ENCODE measurements at places on chromosomes 7 and 10.

- DNase-seq, result no peak
Measured at GRCh38 chr7:90007001-90007654, 147.1 kb upstream of the STEAP1 start.

DNA sequence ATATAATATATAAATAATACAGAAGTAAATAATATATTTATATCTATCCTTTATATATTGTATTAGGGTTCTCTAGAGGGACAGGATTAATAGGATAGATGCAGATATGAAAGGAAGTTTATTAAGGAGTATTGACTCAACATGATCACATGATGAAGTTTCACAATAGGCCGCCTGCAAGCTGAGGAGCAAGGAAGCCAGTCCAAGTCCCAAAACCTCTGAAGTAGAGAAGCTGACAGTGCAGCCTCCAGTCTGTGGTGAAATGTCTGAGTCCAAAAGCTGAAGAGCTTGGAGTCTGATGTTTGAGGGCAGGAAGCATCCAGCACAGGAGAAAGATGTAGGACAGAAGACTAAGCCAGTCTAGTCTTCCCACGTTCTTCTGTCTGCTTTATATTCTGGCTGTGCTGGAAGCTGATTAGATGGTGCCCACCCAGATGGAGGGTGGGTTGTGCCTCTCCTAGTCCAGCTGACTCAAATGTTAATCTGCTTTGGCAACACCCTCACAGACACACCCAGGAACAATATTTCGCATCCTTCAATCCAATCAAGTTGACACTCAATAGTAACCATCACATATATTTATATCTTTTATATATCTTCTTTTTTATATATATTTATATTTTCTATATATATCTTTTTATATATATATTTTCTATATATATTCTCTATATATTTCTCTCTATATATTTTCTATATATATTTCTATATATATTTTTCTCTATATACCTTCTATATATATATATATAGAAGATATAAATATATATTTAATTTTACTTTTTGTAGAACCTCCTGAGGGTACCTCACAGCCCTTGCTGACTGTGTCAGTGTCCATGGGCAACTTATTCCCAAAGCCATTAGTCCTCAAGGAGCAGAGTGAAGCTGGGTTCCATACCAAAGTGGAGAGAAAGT lies 24.6 kb upstream of the AKR1B10 start:
- no peak for DNase-seq

DNA sequence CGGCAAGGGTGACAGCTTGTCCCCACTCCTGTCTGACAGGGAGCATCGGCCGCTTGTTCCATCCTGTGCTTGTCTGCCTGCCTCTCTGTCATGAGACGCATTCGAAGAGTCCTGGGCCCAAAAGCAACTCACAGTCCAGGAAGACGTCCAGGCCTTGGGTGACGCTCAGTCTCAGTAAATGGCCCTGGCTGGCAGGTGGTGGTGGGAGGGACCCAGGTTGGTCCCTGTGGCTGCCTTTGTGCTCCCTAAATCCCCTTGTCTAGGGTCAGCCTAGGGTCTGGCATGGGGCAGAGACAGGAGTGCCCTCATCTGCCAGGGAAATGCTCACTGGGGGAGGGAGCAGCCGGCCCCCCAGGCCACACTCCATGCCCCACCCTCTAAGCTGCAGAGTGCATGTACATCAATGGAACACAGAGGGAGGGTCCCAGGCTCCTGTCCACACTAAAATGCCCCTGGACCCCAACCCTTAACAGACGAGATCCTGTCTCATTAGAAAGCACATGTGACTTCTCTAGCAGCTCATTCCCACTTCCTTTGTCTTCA lies 295.2 kb upstream of the ZNF32 start:
- DNase-seq, result no peak

- no peak for DNase-seq
Measured at GRCh38 chr10:6649903-6650302, 69.8 kb upstream of the PRKCQ start.

DNA sequence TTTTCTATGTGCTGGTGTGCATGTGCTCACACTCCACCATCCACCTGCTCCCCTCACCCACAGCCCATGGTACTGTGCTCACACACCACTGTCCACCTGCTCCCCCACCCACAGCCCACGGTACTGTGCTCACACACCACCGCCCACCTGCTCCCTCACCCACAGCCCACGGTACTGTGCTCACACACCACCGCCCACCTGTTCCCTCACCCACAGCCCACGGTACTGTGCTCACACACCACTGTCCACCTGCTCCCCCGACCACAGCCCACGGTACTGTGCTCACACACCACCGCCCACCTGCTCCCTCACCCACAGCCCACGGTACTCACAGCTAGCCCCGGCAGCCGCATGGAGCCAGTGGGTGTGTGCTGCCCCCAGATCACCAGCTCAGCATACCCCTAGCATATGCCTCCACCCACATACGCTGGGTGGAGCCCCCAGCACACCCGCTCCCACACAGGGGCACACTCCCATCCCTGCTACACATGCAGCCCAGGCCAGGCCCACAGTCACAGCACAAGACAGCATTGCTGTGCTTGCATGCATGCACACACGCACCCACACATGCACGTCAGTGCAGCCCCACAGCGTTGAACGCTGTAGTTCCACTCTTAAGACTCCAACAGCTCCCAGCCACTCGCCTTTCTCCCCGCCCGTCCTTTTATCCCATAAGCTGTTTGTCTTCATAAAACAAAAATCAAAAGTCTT lies 62.0 kb downstream of the PAX2 start:
- DNase-seq, result no peak

DNA sequence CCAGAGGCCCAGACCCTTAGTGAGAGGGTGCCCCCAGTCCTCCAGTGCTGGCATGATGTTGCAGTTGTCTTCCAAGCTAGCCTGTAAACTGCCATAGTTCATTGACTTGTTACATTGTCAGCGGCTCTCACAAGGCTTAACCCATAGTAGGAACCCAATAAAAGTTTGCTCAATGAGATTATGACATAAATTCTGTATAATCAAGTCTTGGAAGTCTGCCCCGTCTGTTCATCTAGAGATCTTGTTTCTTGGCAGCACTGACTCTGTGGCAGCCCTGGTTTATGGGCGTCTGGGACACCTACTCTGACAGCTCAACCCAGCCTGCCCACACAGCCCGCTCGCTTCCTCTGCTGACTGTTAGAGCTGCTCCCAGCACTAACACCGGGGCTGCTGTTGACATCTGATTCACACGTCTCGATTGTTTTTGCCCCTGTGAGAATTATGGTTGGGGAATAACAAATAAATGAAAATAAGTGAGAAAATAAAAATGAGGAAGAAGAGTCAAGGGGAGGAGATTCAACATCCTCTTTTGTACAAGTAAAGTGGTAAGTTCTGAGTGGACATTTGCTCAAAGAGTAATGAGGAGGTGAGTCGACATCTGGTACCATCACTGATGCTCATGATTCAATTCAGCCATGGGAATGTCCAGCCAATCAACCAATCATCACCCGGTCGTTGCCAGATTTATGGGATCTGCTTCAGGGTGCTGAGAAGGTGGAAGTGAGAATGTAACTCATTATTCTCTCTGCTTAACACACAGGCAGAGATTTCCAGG lies 160.8 kb downstream of the SPAG6 start:
- DNase-seq, result no peak

DNA sequence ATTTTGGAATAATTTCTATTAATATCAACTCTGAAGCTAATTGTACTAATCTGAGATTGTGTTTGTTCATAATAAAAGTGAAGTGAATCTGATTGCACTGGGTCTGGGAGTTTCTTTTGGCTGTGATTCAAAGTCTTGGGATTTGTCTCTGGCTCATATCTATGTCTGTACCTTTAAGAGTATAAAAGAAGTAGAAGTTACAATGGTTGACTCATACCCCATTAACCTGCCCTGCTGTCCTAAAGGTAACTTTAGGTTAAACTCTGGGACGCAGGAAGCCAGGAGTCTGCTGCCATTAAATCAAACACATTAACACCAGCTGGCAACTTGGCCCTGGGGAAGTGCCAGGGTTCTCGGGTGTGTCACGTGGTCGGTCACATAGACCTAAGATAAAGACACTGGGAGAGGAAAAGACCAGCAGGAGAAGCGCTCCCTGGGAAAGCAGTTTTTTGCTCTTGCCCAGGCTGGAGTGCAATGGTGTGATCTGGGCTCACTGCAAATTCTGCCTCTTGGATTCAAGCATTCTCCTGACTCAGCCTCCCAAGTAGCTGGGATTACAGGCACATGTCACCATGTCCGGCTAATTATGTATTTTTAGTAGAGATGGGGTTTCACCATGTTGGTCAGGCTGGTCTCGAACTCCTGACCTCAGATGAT lies 17.8 kb downstream of the SCD start:
- no peak for DNase-seq

- DNase-seq, result no peak
Measured at GRCh38 chr7:98133181-98133580, 26.5 kb downstream of the LMTK2 start.

DNA sequence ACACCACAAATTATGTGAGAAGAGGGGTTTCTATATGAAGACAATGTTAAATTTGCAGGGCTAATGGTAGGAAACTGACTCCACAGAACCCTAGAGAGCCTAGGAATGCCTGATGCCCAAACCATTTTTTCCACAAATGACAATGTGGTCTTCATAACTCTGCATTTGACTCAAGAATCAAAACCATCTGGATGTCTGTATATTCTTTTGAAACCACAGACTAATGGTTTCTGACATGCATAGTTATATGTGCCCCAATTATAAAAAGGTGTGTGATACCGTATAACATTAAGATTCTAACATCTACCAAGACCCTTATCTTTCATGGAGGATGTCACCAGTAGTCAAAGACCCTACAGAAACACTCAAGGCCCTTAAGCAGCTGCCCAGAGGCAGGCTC lies 20.3 kb downstream of the SEC61G start:
- no peak for DNase-seq

DNA sequence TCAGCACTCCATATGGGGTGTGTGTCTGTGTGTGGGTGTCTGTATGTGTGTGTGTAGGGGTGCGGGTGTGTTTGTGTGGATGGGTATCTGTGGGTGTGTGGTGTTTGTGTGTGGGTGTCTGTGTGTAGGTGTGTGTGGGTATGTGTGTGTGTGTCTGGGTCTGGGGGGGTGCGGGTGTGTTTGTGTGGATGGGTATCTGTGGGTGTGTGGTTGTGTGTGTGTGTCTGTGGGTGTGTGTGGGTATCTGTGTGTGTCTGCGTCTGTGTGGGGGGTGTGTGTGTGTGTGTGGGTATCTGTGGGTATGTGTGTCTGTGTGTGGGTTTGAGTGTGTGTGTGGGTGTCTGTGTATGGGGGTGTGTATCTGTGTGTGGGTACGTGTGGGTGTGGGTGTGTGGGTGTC lies 148.7 kb downstream of the RGS10 start:
- no peak for DNase-seq

DNA sequence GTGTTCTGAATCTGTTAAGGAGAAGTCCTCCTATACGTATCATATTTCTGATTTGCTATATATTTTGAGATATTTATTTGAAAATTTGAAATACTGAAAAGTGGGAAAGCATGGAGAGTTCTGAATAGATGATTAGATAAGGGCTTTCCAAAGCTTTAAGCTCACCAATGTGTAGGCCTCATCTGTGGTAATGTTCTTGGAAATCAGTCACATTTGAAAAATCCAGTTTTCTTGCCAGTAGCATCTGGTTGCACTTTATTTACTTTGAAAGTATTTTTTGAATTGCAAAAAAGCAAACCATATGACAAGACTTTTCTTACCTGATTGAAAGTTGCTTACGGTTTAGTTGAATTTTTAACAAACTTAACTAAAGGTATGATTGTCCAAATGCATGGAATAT lies 21.7 kb downstream of the ADD3 start:
- DNase-seq, result no peak

DNA sequence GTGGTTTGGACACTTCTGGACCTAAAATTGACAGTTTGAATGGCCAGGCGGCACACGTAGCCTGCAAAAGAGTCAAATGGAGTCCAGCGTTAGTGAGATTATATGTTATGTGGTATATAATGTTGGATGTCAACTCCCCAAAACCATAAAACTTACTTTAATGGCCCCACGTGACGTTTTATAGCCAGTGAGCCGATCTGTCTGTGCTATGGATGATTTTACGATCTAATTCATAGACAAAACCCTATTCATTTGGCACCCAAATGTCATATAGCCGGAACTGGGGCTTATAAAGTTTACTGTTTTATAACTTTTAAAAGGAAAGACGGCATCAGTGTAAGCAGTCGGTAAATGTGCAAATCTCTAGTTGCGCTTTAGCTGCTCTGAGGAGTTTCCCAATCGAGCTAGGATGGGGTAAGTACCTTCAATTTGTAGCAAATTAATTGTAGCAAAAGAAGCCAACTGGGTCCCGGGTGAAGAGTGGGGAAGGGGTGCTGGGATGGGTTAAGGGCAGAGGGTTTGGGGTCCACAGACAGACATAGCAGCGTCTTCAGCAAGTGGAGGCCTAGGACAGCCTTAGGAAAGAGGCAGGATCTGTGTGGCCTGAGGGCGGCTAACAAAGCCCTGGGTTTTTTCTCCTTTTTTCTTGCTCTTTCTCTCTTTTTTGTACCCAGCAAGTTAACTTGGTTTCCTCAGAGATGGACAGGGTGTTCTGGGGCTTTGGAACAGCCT lies 3.2 kb downstream of the HOXA5 start:
- no peak for DNase-seq

DNA sequence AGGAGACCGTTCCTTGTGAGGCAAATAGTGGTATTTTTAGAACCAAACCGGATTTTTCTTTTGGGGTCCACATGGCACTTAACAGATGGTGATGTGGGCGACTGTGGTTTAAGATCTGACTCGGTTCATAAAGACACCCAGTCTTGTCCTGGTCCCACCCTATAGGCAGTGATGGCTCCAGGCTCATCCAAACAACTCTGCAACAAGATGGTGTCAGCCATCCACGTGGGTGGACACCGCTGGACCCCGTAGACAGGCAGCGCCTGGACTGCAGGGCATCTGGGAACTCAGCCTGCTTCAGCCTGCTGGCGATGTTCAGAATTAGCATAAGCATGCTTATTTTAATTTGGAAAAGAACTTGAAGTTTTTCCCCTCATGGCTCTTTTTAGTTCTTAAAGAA lies 258.4 kb upstream of the FZD1 start:
- DNase-seq, result no peak

- DNase-seq, result no peak
Measured at GRCh38 chr7:158824028-158824427, 5.3 kb downstream of the ESYT2 start.

GRCh38 chr7:90592033-90592432 lies 4.1 kb upstream of the CDK14 start:
- no peak for DNase-seq

GRCh38 chr10:90856964-90857634 lies 740 bp downstream of the HTR7 start:
- DNase-seq, result no peak

- DNase-seq, result peak; percentile 67
Measured at GRCh38 chr7:1473864-1474512, 14.7 kb upstream of the MICALL2 start.

GRCh38 chr10:98338896-98339295 lies 70.9 kb upstream of the LOXL4 start:
- no peak for DNase-seq

DNA sequence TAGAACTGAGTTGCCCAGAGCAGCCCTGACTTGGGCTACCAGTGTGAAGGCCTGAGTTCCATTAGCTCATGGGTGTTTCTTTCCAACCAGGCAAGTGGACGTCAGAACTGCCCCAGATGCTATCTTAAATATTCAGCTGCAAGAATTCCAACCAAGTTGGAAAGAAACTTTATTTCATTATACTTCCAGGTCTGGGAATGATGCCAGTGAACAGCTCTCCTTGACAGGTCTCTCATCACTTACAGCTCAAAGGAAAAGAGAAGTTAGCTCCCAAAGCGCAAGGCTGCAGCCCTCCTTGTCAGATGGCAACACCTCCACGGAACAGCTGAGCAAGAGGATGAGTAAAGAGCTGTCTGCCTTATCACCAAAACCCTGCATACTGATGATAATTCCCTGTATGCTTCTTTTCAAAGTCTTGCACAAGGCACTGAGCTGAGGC lies 255.5 kb upstream of the AOAH start:
- DNase-seq, result no peak
